ENCODE measurements at places on chromosomes 1 and 21. TPM values are rescaled to one million over a fixed set of nuclear protein-coding genes. Genes with fewer than 3 reads are reported as not detected.

- DNase-seq, result no peak
Measured at GRCh38 chr1:160256396-160257046, 5.8 kb downstream of the DCAF8 start.

GRCh38 chr1:61327436-61327835 is 245.1 kb downstream of the NFIA start:
- DNase-seq, result no peak

DNA sequence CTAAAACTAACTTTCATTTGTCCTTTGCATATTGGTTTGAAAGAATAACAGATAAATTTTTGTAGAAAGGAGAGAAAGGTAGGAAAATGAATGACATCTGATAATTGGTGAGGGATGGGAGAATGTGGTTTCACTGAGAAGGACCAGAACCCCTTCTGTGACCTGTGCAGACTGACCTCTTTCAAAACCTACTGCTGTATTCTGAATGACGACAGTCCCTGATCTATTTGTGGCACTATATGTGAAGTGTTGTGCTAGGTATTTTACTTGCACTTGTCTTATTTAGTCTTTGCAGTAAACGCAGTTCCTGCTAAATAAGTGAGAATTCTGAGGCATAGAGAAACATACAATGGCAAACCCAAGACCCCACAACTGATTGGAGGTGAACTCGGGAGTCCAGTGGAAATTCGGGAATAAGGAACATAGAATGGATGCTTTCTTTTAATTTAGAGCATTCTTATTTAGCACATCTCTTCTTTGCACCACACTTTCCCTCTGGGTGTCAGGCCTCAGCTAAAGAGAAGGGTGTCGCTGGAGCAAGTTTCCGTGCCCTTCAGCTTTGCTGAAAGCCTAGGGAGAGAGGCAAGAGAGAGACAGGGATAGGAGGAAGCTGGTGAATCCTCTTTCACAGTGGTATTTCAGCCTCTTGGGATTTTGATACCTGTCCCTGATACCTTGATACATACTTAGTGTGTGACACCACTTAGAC is 230.2 kb downstream of the PAPPA2 start:
- DNase-seq, result no peak

- no peak for DNase-seq
Measured at GRCh38 chr1:4657960-4658541, 3.6 kb downstream of the AJAP1 start.

FLG2 gene
- total RNA-seq, result not detected

- no peak for DNase-seq
Measured at GRCh38 chr1:204316164-204316563, 43.6 kb downstream of the PLEKHA6 start.

DNA sequence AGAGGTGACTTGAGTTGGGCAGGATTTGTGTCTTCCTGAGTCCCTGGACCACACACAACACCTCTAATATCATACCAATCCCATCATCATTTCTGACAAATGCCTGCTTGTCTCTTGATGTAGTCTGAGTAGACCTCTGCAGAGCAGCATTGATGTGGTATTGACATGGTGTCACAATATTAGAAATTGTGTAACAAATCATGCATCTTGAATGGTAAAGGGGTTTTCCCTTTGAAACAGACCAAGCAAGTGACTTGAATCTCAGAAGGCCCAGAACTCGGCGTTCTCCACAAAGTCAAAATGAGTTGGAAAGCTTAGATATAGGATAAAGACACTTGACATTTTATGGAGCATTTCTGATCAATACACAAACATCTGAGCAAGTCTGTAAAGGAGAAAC is 72.7 kb upstream of the KIRREL1 start:
- no peak for DNase-seq

DNA sequence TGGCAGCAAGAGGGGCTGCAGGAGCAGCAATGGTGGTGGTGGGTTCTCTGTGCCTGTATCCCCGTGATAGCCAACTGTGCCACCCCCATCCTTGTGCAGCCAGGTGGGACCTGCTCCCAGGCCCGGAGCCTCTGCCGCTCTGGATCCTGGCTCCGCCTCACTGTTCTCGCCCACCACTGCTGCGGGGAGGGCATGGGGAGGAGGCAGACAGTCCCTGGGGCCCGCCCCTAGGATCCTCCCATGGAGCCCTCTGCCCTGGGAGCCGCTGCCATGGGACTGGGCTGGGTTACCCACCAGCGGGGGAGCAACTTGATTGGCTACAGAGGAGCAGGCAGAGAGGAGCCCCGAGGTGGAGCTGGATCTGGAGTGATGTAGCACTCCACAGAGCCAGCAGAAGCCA is 31.6 kb downstream of the CD1D start:
- DNase-seq, result no peak

C1orf87 gene
- not detected for total RNA-seq

TOR1AIP2 gene
- 69.0 TPM for total RNA-seq

RAB25 gene
- total RNA-seq, result not detected

GRCh38 chr21:37292941-37293340 is 25.8 kb upstream of the VPS26C start:
- DNase-seq, result no peak

S100A1 gene
- 99.7 TPM for total RNA-seq

MPL gene
- total RNA-seq, result 0.40 TPM

DNA sequence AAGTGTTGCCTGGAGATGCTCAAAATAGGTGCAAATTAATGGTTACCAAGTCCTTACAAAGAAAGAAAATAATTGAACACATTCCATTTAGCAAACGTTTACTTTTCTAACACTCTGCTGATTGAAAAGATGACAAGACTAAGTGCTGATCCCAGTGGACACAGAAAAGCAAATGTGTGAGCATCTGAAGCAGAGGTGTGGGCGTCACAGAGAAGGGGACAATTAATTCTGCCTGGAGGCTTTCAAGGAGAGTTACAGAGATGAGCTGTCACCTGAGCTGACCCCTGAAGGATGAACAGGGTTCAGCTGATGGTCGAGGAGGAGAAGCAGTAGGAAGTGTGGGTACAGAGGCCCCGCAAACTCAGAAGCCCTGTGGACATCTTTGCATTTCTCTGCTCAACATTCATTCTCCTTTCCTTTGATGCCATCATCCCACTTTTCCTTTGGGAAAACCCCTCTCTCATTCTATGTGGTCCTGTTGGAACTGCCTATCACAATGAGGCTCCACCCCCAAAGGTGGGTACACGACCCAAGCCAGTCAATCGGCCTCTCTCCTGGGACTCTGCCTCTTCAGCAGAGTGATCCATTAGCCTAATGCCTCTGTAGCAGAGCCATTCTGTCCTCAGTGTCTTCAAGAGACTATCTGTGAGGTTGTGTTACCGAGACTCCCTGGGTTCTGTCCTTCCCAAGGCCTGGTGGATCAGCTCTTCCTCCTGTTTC is 17.2 kb upstream of the PLA2G2E start:
- no peak for DNase-seq

GPN2 gene
- 22.7 TPM for total RNA-seq

GRCh38 chr1:109427171-109427467 is 871 bp upstream of the PSMA5 start:
- DNase-seq, result no peak

DNA sequence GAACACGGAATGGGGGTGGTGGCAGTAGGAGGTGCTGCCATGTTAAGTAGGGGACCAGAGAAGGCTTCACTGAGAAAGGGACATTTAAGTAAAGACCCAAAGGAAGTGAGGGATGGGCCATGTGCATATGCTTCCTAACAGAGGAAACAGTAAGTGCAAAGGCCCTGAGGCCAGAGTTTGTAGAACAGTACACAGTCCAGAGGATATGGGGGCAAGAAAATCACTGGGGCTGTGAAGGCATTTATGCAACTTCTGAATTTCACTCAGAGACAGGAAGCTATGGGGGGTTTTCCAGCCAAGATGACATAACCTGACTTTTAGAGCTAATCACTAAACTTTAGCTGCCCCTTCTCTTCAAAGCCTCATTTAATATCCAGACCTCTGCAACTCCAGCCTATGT is 202.5 kb upstream of the EDN2 start:
- no peak for DNase-seq

DNA sequence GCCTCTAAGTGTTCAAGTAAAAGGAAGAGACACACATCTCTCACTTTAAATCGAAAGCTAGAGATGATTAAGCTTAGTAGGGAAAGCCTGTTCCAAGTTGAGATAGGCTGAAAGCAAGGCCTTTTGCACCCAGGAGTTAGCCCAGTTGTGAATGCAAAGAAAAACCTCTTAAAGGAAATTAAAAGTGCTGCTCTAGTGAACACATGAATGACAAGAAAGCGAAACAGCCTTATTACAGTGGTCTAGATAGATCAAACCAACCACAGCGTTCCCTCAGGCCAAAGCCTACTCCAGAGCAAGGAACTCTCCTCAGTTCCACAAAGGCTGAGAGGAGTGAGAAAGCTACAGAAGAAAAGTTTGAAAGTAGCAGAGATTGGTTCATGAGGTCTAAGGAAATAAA is 14.9 kb downstream of the TCP10L start:
- DNase-seq, result no peak

- DNase-seq, result no peak
Measured at GRCh38 chr1:81369833-81370232, 430.9 kb upstream of the ADGRL2 start.

DNA sequence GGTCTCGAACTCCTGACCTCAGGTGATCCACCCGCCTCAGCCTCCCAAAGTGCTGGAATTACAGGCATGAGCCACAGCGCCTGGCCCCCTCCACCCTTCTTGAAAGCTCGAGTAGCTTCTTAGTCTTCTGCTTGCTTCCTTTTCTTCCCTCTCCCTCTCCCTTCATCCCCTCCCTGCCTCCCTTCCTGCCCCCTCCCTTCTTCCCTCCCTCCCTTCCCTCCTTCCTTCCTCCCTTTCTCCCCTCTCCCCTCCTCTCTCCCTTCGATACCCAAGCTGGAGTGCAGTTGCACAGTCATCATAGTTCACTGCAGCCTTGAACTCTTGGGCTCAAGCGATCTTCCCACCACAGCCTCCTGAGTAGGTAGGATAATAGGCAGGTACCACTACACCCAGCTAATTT is 11.8 kb downstream of the KHDRBS1 start:
- DNase-seq, result no peak

TOR1AIP1 gene
- total RNA-seq, result 60.7 TPM

GRCh38 chr1:100065969-100066227 is 66.8 kb downstream of the SASS6 start:
- DNase-seq, result no peak

DNA sequence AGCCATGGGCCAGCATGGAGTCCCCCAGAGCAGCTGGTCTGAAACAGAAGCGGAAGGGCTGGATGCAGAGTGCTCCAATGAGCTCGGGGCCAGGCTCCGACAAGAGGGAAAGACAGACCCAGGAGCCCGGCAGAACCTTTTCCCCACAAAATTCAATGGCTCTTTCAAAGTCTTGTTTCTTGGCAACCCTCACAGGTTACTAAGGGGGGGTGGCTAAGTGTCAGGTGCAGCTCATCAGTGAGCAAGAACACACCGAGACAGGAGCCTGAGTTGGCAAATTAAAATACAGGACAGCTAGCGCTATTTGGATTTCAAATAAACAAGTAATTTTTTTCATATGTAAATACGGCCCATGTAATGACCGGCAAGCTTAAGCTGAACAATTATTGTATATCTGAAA is 27.3 kb downstream of the PGBD5 start:
- no peak for DNase-seq

TNFSF4 gene
- total RNA-seq, result 1.7 TPM

CD1B gene
- total RNA-seq, result not detected

DNA sequence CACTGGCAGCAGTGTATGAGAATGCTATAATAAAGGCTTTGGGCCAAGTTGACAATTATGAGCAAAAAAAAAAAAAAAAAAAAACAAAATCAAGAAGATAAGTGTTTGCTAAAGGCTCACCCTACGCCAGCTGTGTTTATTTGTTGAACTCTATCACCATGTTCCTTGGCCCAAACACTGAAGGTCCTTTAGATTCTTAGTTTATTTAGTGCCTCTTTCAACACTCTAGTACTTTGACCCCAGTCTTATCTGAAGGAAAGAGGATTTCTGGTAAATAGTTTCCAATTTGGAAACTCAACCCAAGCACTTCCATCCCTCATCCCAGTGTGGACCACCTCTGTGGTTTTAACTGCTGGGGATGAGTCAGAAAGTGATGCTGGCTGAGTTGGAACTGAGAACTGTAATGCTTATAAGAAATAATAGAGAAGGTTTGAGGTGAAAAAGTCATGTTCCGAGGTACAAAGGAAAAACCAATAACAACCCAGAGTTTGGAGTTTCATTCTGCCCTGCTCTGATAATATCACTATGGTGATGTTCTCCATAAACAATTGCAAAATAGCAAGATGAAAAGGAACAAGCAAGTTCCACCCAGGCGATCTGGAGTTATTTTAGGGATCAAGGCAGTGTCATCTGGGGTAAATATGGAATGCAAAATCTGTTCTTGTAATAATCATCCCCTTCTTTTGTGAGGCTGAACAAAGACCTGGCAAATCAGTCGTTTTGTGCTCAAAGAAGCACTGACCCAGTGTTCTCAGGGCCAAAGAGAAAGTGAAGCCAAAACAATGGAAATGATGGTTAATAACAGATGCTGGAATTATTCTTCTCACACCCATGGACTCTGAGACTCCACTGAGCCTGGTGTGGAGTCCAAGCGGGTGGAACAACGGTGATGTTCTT is 19.7 kb upstream of the CAPZB start:
- DNase-seq, result no peak

DNA sequence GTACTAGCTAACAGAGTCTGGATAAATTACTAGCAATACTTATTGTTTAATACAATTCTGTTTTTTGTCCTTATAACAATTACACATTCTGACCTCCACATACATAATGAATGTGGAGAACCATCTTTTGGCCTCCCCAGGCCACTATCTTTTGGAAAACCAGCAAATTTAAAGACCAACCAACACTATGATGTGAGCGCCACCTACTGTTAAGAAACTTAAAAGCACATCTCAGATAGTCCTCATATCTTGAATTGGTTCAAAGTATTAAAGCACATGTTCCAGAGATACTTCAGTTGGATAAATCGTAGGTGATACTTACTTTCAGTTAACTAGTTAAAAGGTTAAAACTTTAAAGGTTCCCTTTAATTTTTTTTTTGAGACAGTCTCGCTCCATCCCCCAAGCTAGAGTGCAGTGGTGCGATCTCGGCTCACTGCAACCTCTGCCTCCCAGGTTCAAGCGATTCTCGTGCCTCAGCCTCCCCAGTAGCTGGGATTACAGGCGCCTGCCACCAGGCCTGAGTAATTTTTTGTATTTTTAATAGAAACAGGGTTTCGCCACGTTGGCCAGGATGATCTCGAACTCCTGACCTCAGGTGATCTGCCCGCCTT is 29.3 kb upstream of the USP1 start:
- no peak for DNase-seq

GNL2 gene
- 34.0 TPM for total RNA-seq

Data from sciatic nerve (tissue), 2 donors.